ENCODE measurements at places on chromosomes 6 and 20.

- DNase-seq: no peak
Observed at GRCh38 chr6:47759364-47759763, 22.5 kb upstream of the OPN5 start.

DNA sequence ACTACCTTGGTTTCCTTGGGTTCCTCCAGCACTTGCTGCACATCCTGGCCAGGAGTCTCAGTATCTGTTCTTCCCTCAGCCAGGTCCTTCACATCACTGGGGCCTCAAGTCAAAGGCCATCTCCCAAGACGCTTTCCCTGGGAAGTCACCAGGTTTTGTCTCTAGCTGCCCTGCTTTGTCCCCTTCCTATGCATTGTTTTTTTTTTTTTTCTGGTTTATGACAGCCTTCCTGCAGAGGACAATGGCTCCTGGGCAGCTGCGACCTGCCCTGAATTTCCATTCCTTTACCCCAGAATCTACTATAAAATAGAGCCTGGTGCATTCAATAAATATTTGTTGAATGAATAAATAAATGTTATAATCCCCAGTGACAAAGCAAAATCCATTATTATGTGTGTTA, 687.3 kb downstream of the QKI start:
- DNase-seq: no peak

- no peak for DNase-seq
Observed at GRCh38 chr6:167304912-167305311, 13.8 kb downstream of the UNC93A start.

- DNase-seq: no peak
Observed at GRCh38 chr20:48102076-48102787, 317.0 kb upstream of the SULF2 start.

GRCh38 chr20:20609522-20609921, 102.9 kb downstream of the RALGAPA2 start:
- no peak for DNase-seq

DNA sequence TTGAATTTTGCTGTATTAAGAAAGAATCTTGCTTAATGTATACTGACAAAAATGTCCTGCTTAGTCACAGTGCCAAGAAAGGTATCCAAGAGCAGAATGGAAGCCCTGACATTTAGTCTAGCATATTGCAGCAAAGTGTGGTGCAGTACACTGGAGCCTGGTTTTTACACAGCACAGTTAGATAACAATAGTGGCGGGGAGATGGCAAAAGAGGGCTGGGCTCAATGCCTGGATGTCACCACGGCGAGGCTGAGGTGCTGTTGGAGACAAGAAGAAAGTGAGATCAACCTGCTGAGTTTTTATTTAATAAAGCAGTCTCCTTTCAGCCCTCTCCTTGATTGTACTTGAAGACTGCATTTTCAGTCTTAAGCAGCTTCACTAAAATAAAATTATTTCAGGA, 426.0 kb downstream of the LMBRD1 start:
- no peak for DNase-seq

- no peak for DNase-seq
Observed at GRCh38 chr6:83429857-83430610, 817 bp downstream of the ME1 start.

DNA sequence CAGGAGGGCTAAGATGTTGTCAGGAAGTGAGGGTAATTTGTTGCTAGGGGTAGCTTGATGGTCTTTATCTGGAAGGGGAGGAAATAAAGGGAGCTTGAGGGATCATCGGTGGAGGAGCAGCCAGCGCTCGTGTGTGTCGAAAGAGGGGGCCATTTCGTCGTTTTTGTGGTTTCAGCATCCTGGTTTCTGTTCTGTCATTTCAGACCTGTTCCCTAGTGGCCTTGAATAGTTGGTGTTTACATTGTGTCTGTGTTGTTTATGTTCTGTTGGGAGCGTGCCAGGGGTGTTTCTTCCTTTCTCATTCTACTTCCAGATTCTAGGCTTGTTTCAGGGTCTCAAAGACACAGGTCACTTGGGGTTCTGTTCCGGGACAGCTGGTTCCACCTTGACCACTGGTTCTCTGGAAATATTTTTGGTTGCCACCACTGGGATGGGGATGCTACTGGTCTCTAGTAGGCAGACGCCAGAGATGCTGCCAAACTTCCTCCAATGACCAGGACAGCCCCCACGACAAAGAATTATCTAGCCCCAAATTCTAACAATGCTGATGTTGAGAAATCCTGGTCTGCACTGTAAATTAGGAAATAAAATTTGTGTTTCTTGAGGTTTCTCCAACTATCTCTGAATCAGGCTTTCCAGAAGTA, 113.9 kb upstream of the NAA20 start:
- DNase-seq: no peak

DNA sequence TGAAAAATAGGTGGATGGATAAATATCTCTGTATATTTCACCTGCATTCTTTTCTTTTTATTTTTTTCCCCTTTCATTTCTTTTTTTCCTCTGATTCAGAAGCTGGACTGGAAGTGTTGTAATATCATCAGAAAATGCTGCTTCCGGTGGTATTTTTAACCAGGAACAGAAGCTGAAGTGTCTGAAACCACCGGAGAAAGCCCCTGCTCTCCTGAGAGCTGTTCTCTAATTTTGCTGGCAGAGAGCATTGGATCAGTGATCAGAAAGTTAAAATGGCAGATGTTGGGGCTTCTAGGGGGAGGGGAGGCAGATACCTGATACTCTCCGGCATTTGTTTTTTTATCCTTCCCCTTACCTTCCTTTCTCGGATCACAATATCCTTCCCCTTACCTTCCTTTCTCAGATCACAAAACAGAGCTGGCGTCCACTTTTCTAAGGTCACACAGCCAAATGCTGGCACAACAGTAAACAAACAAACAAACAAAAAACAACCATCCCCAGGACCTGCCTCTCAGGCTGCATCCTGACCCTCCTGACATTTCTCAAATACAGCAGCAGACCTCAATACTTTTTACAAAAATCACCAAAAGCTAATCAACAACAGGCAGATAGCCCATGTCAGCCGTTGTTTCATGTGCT, 143.2 kb upstream of the ZNF217 start:
- no peak for DNase-seq

DNA sequence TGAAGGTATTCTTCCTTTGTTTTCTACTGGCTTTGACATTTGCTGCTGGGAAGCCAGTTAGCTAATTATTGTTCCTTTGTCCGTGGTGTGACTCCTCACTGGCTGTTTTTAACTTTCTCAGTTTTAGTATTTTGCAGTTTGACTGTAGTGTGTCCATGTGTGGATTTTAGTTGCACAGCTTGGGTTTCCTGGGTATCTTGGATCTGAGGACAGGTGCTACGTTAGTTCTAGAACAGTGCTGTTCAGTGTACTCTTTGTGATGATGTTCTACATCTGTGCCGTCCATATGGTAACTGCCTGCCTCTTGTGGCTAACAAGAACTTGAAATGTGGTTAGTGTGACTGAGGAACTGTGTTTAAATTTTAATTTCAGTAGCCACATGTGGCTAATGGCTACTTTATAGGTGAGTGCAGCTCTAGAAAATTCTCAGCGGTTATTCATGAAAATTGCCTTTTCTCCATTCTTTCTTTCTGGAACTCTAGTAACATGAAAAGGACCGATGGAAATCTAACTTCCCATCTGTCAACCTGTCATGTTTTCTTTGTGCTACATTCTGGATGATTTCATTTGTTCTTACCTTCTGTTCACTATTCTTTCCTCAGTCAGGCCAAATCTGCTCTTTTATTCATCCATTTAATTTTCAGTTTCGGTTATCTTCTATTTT, 7.4 kb downstream of the SNX9 start:
- DNase-seq: no peak

- DNase-seq: no peak
Observed at GRCh38 chr20:21719592-21720214, 14.2 kb downstream of the PAX1 start.

GRCh38 chr6:139863964-139864363, 489.5 kb upstream of the CITED2 start:
- DNase-seq: no peak

DNA sequence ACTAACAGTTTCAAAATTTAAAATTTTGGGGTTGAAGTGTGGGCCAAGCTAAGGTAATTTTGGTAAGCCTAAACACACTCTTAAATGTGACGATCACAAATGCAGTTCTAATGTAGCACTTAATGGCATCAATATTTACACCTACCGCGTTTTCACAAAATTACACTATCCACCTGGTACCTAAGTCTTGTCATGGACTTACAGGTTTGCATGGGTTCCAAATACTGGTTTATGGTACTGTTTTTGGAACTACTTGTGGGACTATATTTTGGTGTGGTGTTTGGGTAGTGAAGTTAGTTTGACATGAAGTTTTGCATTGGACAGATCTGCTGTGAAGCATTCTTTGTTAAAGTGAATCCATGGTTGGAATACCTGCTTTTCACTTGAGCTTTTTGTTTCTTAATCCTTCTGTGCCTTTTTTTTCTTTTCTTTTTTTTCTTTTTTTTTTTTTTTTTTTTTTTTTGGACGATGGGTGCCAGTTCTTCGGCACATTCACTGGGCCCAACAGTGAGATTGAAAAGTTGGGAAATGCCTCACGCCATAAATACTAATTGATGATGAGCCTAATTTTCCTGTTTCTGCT, 6.5 kb downstream of the SRSF3 start:
- DNase-seq: no peak

DNA sequence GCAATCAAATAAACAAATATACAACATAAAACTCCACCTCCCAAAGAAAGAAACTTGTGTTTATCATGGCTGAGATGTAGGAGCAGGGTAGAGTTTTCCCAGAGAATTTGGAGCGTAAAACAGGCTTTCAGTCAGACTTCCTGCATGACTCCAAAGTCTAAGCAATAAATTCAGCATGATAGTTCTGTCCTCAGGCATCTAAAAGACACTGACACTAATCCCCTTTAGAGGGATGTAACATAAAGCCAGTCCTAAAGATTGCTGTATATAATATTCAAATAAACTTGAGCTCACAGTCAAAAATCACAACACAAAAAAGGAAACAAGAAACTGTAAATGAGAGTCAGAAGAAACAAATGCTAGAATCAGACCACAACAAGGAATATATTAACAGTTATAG, 234.4 kb downstream of the CENPW start:
- no peak for DNase-seq

GRCh38 chr20:20664795-20665589, 47.5 kb downstream of the RALGAPA2 start:
- no peak for DNase-seq

DNA sequence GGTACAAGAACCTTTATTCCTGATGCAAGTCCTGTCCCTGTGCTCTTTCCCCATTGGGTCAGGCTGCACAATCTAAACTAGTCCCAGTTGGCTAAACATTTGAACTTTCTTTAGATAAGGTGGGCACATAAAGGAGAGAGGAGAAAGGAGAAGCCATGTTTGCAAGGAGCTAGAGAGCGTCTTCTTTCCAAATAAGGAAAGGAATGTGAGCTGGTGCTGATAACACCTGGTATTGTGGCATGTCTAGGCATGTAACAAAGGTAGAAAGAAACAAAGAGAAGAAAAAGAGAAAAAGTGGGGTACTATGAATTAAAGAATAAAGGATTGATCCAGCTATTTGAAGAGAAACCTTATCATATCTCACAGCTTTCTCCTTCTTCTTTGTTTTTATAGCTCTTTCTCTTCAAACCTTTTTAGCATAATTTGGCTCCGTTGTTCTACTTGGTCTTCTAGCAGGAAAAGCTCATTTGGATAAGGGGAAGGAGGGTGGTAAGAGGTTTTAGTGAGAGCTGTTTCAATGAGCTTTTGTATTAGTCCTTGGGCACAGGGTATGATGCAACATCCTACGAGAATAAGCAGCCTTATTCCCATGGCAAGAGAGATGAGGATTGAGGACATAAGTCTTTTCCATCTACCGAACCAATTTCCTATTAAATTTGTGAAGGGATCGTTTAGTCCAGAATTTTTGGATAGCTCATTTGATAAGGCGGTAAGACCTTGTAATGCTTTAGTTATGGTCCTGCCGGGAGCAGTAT, 415.5 kb upstream of the MAN1A1 start:
- DNase-seq: no peak

DNA sequence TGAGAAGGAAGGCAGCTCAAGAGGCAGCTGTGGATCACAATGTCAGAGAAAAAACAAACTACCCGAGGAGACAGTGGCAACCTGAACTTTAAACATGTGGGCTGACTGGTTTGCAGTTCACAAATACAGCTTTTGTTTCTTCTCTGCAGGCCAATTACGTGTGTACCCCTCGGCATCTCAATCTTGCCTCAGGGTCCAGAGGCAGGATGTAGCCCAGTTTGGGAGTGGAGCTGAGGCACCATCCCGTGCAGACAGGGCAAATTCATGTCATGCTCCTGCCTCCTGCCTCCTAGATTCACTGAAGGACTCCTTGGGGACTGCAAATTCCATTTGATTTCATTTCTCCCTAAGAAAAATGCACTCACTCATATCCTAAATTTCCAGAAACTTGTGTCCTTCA, 94.2 kb upstream of the KCNK16 start:
- DNase-seq: peak; percentile 67

- no peak for DNase-seq
Observed at GRCh38 chr20:34512955-34513419, 3.2 kb upstream of the DYNLRB1 start.

GRCh38 chr20:31764641-31765305, 25.7 kb downstream of the TPX2 start:
- no peak for DNase-seq

DNA sequence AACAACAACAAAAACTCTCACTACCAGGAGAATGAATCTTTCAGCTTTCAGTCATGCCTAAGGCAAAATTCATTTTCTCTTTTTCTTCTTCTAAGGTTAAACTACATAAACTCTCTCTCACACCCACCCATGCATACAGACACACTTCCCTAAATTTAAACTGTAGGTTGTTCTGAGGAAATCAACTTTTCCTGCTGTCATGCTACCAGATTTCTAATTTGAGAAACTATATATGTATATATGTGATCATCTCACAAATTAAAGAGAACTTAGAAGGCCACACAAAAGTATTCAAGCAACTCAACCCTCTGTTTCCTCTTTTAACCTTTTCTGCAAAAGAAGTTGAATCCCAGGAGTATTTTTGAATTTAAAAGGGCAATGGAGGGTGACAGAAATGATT, 532.5 kb downstream of the KIF16B start:
- DNase-seq: no peak

GRCh38 chr6:45196121-45196520, 132.0 kb upstream of the RUNX2 start:
- no peak for DNase-seq

DNA sequence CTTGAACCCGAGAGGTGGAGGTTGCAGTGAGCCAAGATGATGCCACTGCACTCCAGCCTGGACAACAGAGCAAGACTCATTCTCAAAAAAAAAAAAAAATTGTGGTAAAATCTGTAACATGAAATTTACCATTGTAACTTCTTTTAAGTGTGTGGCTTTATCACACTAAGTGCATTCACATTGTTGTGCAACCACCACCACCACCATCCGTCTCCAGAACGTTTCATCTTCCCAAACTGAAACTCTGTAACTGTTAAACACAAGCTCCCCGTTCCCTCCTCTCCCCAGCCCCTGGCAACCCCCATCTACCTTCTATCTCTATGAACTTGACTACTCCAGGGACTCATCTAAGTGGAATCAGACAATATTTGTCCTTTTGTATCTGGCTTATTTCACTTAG, 29.7 kb downstream of the PDRG1 start:
- DNase-seq: no peak

GRCh38 chr6:168949981-168950857, 303.4 kb downstream of the THBS2 start:
- DNase-seq: peak; percentile 1

All from amniotic stem cell (primary cell).